Activated CD4-positive, alpha-beta T cell treated with anti-CD3 and anti-CD28 coated beads, Interleukin-2, amount 10 ng/mL, durations not matched to agents 24 days and 14 days (primary cell): ENCODE measurements at places on chromosomes 6 and 20.

GRCh38 chr6:24795106-24795505 is 3.6 kb downstream of the ARMH2 start:
- no peak for DNase-seq
- no peaks in the 10 kb centered on the region for H3K27me3 ChIP-seq
- H3K4me1 ChIP-seq: peaks cover 19% of the 10 kb centered on the region
- H3K27ac ChIP-seq: no peak overlapping the region
- H3K36me3 ChIP-seq: peaks cover 4% of the 10 kb centered on the region

DNA sequence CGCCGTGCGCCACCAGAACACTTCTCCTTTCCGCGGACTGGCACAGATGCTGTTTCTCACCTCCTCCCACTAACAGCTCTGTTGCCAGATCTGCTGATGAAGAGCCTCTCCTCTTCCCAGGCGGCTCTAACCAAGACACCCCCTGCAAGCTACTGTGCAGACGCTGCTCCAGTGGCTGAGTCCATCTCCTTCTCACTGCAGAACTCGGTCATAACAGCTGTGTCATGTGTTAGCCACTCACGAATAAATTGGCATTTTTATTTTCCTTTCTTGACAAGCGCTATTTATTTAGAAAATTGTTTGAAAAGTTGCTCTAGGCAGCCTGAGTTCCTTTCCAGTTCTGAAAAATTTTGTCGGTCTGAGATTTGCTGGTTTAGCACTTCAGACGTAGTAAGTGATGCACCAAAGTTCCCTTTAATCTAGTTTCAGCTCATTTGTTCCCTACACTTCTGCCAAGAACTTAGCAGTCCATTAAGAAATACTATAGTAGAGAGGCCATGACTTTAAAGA is 12.8 kb upstream of the PLEKHG1 start:
- no peak for DNase-seq
- H3K4me1 ChIP-seq: no peaks in the 10 kb centered on the region
- H3K27ac ChIP-seq: no peak overlapping the region
- H3K27me3 ChIP-seq: peaks cover 12% of the 10 kb centered on the region
- no peaks in the 10 kb centered on the region for H3K36me3 ChIP-seq
- H3K4me3 ChIP-seq: no peak overlapping the region

- H3K4me3 ChIP-seq: peak overlapping the region; percentile 98
- peaks cover 12% of the 10 kb centered on the region for H3K36me3 ChIP-seq
- H3K27ac ChIP-seq: peak overlapping the region; percentile 85
Observed at GRCh38 chr20:50115591-50116367, 2.8 kb upstream of the UBE2V1 start.

GRCh38 chr6:70398783-70399728 is 14.3 kb upstream of the FAM135A start:
- no peak for DNase-seq
- H3K4me1 ChIP-seq: no peaks in the 10 kb centered on the region
- H3K36me3 ChIP-seq: no peaks in the 10 kb centered on the region

GRCh38 chr6:150915880-150916265 is 50.4 kb downstream of the MTHFD1L start:
- DNase-seq: no peak
- peaks cover 34% of the 10 kb centered on the region for H3K36me3 ChIP-seq
- no peaks in the 10 kb centered on the region for H3K27me3 ChIP-seq
- H3K4me1 ChIP-seq: no peaks in the 10 kb centered on the region

GRCh38 chr20:4519534-4519933 is 202.2 kb upstream of the PRND start:
- no peak overlapping the region for H3K4me3 ChIP-seq
- no peaks in the 10 kb centered on the region for H3K36me3 ChIP-seq
- no peak overlapping the region for H3K27ac ChIP-seq
- H3K27me3 ChIP-seq: peaks cover 13% of the 10 kb centered on the region
- H3K4me1 ChIP-seq: no peaks in the 10 kb centered on the region

DNA sequence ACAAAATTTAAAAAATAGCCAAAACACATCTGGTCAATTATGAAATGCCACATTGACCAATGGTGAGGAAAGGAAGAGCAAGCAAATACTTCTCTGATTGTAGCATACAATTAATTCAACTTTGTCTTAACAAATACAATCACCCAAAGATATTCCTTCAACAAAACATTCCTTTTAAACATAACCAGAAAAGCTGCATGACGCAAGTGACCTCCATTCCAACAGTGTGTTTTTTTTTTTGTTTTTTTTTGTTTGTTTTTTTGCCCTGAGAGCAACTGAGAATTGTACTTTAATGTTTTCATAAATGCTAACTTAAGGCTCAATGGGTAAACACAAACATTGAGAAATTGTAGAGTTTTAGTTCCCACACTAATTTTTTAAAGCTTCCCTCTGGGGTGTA is 184.4 kb downstream of the PTPRK start:
- H3K4me1 ChIP-seq: no peaks in the 10 kb centered on the region
- no peak overlapping the region for H3K4me3 ChIP-seq
- peaks cover 5% of the 10 kb centered on the region for H3K27me3 ChIP-seq
- DNase-seq: no peak
- no peaks in the 10 kb centered on the region for H3K36me3 ChIP-seq

DNA sequence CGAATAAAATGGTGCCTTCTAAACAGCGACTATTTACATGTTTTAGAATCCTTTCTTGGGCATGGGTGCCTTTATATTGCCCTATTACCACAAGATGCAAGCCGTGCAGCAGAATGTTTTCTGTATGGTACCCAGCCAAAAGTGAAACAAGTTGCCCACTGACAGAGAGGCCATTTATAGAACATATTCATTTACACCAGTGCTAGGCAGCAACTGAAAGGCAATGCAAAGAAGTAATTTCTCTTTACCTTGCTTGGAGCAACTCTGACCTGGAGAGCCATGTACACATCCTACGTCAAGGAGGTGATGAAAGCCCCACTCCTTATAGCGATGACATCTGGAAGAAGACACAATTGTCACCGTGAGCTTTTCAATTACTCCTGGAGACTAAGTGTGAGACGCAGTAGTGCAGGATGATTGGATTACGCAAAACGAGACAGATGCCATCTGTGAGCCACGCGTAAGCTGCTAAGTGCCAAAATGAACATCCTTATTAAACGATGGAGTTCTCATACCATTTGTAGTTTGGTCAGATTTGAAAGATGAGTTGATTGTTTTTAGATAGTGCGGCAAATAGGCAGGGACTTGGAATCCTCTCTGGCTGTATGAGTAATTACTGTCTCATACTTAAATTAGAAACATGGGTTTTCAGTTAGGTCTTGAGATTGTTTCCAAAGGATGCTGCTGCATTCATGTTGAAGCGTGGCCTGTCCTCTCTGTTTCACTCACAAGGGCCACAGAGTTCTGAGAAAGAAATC is at the start of gene TMEM244:
TMEM244 (minus strand) TSS at position 408 of the 758 bp plus-strand sequence; CDS start at position 281, 127 bp downstream.
- H3K36me3 ChIP-seq: no peaks in the 10 kb centered on the region
- peaks cover 11% of the 10 kb centered on the region for H3K4me1 ChIP-seq
- H3K27ac ChIP-seq: no peak within 1 kb of the TSS
- H3K27me3 ChIP-seq: no peaks in the 10 kb centered on the region
- peak within 1 kb of the TSS; percentile 67 for H3K4me3 ChIP-seq

- H3K4me3 ChIP-seq: no peak overlapping the region
- peaks cover 37% of the 10 kb centered on the region for H3K4me1 ChIP-seq
- no peak overlapping the region for H3K27ac ChIP-seq
- no peaks in the 10 kb centered on the region for H3K27me3 ChIP-seq
Observed at GRCh38 chr20:58303547-58303946, 6.0 kb upstream of the RAB22A start.

DNA sequence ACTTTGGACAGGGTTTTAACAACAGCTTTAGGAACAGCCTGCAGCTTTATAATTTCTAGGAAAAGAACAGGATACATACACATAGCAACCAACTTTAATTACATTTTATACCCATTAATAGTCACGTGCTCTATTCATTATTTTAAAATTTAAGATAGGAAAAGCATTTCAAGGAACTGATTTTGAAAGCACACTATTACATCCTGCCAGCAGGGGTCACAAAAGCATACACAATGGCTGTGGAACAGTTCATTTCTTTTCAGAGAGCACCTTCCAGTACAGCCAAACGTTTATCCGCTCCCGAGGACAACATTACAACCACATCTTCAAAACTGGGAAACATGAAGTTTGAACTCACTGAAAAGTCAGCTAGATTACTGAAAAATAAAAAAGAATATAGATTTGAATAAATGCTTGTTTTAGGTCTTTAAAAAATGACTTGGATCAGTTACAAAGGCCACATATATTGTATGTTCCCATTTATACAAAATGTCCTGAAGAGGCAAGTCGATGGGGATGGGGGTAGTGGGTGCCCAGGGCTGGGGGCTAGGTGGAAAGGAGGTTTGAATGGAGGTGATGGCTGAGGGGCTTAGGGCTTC is 104.6 kb upstream of the EXOC2 start:
- H3K36me3 ChIP-seq: no peaks in the 10 kb centered on the region
- H3K27me3 ChIP-seq: peaks cover 61% of the 10 kb centered on the region
- peak; percentile 80 for DNase-seq
- H3K27ac ChIP-seq: no peak overlapping the region

DNA sequence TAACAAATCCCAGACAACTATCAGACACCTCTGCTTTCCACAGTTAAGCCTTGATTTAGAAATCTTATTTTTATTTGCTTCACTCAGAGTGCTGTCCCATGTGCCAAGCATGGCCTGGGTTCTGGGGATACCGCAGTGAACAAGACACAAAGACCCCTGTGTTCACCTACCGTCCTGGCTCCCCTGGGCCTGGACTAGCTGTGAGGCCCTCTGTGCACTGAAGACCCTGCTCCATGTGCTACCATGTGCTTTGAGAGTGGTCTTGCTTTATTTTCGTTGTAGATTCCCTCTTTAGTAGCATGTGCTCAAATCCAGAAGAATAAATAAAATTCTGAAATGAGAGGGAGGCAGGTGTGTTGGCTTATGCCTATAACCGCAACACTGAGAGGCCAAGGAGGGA is 22.5 kb downstream of the SUMO4 start:
- no peak overlapping the region for H3K4me3 ChIP-seq
- H3K4me1 ChIP-seq: peaks cover 13% of the 10 kb centered on the region
- peak; percentile 53 for DNase-seq
- H3K27me3 ChIP-seq: no peaks in the 10 kb centered on the region

DNA sequence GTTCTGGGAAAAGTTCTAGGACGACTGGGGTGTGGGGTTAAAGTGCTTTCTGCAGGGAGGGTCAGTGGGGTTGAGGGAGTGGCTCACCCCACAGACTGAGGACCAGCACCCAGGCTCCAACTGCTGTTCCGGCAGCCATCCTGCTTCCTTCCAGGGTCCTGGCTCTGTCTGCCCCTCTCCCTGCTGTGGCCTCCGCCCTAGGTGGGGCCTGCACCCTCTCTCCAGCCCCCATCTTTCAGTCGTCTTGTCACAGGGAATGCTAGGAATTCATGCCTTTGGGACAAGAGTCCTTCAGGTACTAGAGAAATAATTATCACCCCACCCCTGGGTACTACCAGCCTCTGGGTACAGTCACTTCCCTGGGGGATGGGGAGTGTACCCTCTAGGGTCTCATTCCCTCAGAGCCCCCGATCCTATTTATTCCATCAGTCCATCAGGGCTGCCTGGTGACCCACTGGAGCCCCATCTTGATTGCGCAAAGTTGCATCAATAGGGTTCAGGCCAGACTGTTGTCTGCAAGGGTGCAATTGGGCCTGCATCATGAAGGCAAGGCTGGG is at the start of gene AGER:
AGER (minus strand) TSS at position 170 of the 557 bp plus-strand sequence; CDS start at position 139, 31 bp downstream.
- DNase-seq: no peak
- H3K4me3 ChIP-seq: no peak within 1 kb of the TSS
- H3K27ac ChIP-seq: peak within 1 kb of the TSS; percentile 67

DNA sequence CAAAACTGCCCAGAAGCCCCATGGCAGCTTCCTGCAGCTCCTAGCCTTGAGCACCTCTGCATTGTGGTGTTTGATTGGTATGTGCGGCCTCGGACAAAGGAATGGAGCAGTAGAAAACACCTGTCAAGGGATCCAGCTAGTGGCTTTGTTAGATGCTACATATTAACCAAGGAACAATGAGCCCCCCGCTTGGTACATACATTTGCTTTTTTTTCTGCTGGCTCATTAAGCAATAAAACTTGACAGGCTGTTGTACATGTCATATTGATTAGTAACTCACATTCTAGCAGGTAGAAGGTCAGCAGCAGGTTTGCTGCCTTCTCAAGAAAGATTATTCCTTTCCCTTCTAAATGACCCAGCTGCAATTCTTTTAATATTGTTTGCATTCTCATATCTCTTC is 937 bp downstream of the SPACA1 start:
- no peak overlapping the region for H3K4me3 ChIP-seq
- H3K27ac ChIP-seq: no peak overlapping the region
- no peak for DNase-seq
- H3K27me3 ChIP-seq: peaks cover 4% of the 10 kb centered on the region

DNA sequence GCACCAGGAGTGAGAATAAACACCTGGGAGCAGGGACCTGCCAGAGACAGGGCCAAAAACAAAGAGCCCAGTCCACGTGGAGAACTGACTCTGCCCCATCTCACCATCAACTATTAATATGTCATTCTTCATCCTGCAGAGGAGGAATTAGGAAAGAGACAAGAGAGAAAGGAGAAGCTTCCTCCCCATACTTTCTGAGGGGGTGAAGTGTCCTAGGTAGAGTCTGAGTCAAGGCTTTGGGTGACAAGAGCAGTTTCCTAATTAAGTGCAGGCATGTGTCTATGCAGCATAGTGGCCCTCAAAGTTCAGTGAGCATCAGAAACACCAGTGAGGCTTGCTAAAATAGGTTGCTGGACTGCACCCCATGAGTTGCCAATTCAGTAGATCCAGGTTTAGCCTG is 40.7 kb upstream of the BMP2 start:
- H3K36me3 ChIP-seq: no peaks in the 10 kb centered on the region
- no peak overlapping the region for H3K27ac ChIP-seq
- no peak overlapping the region for H3K4me3 ChIP-seq
- no peak for DNase-seq
- H3K4me1 ChIP-seq: no peaks in the 10 kb centered on the region
- no peaks in the 10 kb centered on the region for H3K27me3 ChIP-seq

- no peak overlapping the region for H3K4me3 ChIP-seq
- peaks cover 27% of the 10 kb centered on the region for H3K36me3 ChIP-seq
- no peaks in the 10 kb centered on the region for H3K27me3 ChIP-seq
- H3K4me1 ChIP-seq: peaks cover 38% of the 10 kb centered on the region
Observed at GRCh38 chr6:13674533-13675190, 37.0 kb downstream of the RANBP9 start.

- no peaks in the 10 kb centered on the region for H3K4me1 ChIP-seq
- H3K27me3 ChIP-seq: no peaks in the 10 kb centered on the region
- DNase-seq: no peak
- H3K27ac ChIP-seq: no peak overlapping the region
- no peak overlapping the region for H3K4me3 ChIP-seq
Observed at GRCh38 chr6:147566244-147566898, 57.9 kb downstream of the SAMD5 start.

DNA sequence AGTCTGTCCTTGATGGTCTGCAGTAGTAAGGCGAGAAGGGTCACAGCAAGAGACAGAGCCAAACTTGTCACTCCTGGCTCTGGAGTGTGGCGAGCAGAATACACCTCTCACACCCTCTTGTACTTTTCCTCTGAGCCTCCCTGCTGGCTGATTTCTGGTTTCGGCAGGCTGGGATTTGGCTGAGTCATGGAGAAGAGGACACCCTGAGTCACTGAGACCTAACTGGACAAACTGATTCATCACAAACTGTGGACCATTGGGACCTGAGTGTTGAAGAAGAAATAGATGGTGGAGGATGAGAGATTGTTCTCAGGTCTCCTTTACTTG is 101.7 kb downstream of the F13A1 start:
- no peaks in the 10 kb centered on the region for H3K4me1 ChIP-seq
- H3K27ac ChIP-seq: no peak overlapping the region
- H3K4me3 ChIP-seq: no peak overlapping the region

GRCh38 chr6:43331891-43332290 is 23.3 kb upstream of the CRIP3 start:
- no peaks in the 10 kb centered on the region for H3K36me3 ChIP-seq
- no peak overlapping the region for H3K27ac ChIP-seq
- DNase-seq: no peak
- H3K27me3 ChIP-seq: peaks cover 3% of the 10 kb centered on the region
- peaks cover 13% of the 10 kb centered on the region for H3K4me1 ChIP-seq

- peaks cover 18% of the 10 kb centered on the region for H3K4me1 ChIP-seq
- DNase-seq: no peak
- H3K27me3 ChIP-seq: peaks cover 20% of the 10 kb centered on the region
Observed at GRCh38 chr6:56856036-56856580, 98.8 kb upstream of the BEND6 start.
